ENCODE measurements at places on chromosomes 2 and 18. TPM values are rescaled to one million over a fixed set of nuclear protein-coding genes. Genes with fewer than 3 reads are reported as not detected.
A peak's percentile ranks its signal among the peaks of the same experiment; 100 is the strongest.

DNA sequence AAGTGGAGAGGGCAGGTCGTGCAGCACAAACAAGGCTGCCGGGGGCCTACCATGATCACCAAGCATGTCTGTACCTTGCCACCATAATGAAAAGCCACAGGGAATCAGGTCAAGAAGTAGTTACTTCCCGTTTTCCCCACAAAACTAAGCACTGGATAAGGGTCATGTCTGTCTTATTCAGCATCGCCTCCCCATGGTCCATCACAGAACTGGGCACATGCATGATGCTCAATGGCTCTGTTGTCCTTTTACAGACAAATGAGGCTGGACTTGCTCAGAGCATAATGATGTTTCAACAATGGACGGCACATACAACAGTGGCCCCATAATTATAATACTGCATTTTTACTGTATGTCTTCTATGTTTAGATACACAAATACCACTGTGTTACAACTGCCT is 27.5 kb downstream of the REEP1 start:
- no peaks in the 10 kb centered on the region for H3K27me3 ChIP-seq
- H3K4me1 ChIP-seq: peaks cover 8% of the 10 kb centered on the region
- H3K27ac ChIP-seq: no peak overlapping the region

DNA sequence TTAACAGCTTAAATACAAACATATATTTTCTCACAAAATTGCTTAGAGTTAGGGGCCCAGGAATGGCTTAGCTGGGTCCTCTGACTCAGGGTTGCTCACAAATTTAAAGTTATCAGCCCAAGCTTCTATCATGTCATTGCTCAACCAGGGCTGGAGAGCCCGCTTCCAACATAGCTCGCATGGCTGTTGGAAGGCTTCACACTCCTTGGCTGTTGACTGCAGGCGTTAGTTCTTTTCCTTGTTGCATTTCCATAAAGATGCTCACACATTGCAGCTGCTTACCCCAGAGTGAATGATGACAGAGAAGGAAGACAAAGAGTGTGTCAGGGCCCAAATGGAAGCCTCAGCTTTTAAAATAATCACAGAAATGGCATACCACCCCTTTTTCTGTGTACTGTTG is 62.9 kb upstream of the TFPI start:
- H3K27ac ChIP-seq: no peak overlapping the region
- H3K4me3 ChIP-seq: no peak overlapping the region
- no peaks in the 10 kb centered on the region for H3K27me3 ChIP-seq
- no peaks in the 10 kb centered on the region for H3K4me1 ChIP-seq

The WNT6 gene
- total RNA-seq: 0.34 TPM

The UGT1A8 gene
- not detected for total RNA-seq

GRCh38 chr2:219551441-219552381 is 7.9 kb downstream of the TMEM198 start:
- peaks cover 12% of the 10 kb centered on the region for H3K27me3 ChIP-seq

DNA sequence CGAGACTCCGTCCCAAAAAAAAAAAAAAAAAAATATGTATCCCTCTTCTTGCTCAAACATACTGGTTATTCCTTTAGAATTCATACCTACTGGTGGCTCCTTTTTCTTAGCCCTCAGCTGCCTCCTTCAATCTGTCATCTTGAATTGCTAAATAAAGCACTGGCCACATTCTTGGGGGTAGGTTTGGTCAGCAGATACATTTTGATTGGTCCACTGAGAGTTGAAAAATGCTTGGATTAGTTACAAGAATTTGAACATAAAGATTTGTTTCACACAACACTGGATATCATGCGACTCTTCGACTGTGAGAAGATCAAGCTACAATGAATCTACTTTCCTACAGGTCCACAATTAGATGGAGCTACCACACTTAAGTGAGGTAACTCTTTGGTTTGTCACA is 906.1 kb upstream of the SLC39A10 start:
- no peak overlapping the region for H3K4me3 ChIP-seq
- no peak overlapping the region for H3K27ac ChIP-seq
- DNase-seq: no peak

- no peak overlapping the region for H3K27ac ChIP-seq
- H3K36me3 ChIP-seq: no peaks in the 10 kb centered on the region
- H3K4me1 ChIP-seq: no peaks in the 10 kb centered on the region
- DNase-seq: no peak
These were observed 7.9 kb upstream of the RBFA start for GRCh38 chr18:80026363-80026762.

GRCh38 chr2:41966431-41966893 is 81.4 kb upstream of the PKDCC start:
- peak overlapping the region; percentile 69 for H3K27ac ChIP-seq
- DNase-seq: peak; percentile 91
- H3K27me3 ChIP-seq: no peaks in the 10 kb centered on the region
- no peak overlapping the region for H3K4me3 ChIP-seq

- H3K27me3 ChIP-seq: no peaks in the 10 kb centered on the region
- peaks cover 30% of the 10 kb centered on the region for H3K36me3 ChIP-seq
- no peak overlapping the region for H3K27ac ChIP-seq
- H3K4me3 ChIP-seq: no peak overlapping the region
These were observed 41.7 kb upstream of the TBR1 start for GRCh38 chr2:161374446-161374845.

DNA sequence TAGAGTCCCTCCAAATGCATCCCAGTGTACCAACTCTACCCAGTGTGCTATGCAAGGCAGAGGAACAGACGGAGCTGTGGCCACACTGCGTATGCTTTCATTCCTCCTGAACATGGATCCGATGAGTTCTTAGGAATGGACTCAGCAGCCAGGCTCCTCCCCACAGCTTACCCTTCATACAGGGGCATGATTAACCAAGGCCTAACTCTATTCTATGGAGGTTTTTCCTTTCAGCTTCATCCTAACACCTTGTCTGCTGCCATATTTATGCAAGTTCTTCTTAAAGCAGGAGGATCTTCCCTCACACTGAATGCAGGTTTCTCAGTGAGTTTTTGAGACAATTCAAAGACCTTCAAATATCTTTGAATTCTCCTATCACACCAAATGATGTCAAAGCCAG is 222.9 kb downstream of the MYT1L start:
- DNase-seq: no peak
- no peaks in the 10 kb centered on the region for H3K36me3 ChIP-seq
- H3K4me1 ChIP-seq: no peaks in the 10 kb centered on the region
- no peak overlapping the region for H3K27ac ChIP-seq

The ANKRD62 gene
- not detected for total RNA-seq

GRCh38 chr2:74307720-74308119 is 35.5 kb downstream of the SLC4A5 start:
- H3K4me1 ChIP-seq: no peaks in the 10 kb centered on the region
- no peaks in the 10 kb centered on the region for H3K36me3 ChIP-seq
- no peak overlapping the region for H3K27ac ChIP-seq
- H3K4me3 ChIP-seq: no peak overlapping the region
- H3K27me3 ChIP-seq: no peaks in the 10 kb centered on the region
- DNase-seq: no peak

- DNase-seq: no peak
- H3K27ac ChIP-seq: no peak overlapping the region
These were observed 84.4 kb upstream of the TWIST2 start for GRCh38 chr2:238763471-238763995.

Measured in heart left ventricle (tissue), 16 donors.